Motor neuron (in vitro differentiated cells): ENCODE measurements at places on chromosomes 16 and 17. TPM values are rescaled to one million over a fixed set of nuclear protein-coding genes. Genes with fewer than 3 reads are reported as not detected.

DNA sequence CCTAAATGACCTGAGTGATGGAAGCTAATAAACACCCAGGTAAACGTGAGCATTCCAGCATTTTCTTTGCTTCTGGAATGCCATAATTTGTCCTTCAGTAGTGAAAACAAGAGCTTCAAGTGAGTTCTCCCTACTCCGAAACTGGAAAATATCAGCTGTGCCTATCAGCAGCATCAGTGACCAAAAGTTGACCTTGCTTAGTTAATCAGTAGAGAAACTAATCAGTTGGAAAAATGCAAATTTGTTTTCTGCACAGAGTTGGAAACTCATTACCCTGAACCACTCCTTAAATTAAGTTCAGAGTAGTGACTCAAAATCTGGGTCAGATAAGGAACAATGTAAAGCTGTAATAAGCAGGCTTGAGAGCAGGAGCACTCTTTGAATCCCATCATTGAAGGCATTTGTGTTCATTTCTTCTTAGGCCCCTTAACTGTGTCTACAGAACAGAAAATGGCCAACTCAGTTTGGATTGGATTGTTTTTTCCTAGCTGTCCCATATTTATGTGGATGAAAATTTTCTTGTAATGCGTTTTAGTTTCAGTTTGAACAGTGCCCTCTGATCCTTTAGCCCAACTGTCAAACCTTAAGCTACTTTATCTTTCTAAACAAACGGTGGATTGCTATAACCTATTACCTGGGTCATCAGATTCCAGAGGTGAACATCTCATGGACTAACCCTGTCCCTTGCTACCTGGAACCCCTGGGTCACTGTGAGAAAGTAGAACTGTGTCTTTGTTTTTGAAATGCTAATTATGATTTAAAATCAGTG lies 290.4 kb downstream of the TOX3 start:
- no peak for ATAC-seq

GRCh38 chr16:10878644-10879501 lies 1.9 kb downstream of the CIITA start:
- ATAC-seq, result no peak

GRCh38 chr17:39002991-39003715 lies 36.0 kb upstream of the FBXO47 start:
- ATAC-seq, result peak; percentile 66

DNA sequence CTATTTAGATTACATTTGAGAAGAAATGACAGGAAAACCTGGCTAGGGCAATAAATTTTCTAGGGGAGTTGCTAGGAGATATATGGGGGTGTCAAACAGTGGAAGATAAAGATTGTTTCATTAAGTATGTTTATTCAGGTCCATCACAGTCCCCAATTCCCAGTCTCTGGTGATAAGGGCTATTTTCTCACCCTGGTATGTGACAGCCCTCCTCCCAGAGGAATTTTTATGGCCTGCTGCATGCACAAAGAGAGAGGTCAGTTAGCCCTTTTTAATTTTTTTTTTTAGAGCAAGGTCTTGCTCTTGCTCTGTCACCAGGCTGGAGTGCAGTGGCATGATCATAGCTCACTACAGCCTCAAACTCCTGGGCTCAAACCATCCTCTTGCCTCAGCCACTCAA lies 53.6 kb upstream of the ATF7IP2 start:
- peak; percentile 79 for ATAC-seq

- peak; percentile 85 for ATAC-seq
These were observed 352.7 kb downstream of the CA10 start for GRCh38 chr17:51805765-51806164.

GRCh38 chr17:79408251-79408650 lies 202.6 kb downstream of the RBFOX3 start:
- ATAC-seq, result no peak

DNA sequence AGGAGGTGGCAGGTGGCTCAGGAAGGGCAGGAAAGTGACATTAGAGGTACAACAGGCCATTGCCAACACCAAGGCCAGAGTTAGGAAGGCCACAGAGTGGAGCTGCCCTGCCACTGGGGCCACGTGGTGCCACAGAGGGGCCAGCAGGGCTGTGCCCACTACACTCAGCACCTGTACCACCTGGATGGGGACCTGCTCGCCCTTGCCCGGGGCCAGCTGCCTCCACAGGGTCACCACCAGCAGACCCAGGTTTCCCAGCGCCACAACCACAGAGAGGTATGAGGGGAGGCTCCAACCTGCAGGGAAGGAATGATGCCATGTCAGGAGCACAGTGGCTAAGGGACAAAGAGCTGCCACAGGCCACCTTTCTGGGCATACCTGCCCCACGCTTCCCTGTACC lies 1.2 kb downstream of the SLC52A1 start:
- ATAC-seq, result no peak

DNA sequence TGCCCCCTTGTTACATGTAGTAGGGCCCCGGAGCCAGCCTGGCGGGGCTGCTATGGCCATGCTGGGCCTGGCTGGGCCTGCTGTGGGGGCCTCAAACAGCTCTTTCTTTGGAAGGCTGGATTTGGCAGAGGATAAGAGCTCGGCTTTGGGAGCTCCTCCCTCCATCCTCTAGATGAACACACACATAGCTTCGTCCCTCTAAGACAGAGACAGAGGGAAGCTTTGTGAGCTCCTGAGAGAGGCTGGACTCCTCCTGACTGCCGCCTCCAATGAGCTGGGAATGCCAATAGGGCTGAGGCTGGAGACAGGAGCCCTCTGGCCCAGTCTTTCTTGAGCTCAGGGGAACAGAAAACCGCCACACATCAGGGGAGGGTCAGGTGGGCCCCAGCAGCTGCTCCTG lies 37.3 kb upstream of the CDC42EP4 start:
- no peak for ATAC-seq

Gene EIF5A
- total RNA-seq, result 127 and 143 TPM in 2 replicates

Gene TBX2
- total RNA-seq, result 1.1 and 1.5 TPM in 2 replicates

Gene KRTAP9-2
- not detected in 2 replicates for total RNA-seq
